ENCODE measurements at places on chromosomes 5 and 9.

DNA sequence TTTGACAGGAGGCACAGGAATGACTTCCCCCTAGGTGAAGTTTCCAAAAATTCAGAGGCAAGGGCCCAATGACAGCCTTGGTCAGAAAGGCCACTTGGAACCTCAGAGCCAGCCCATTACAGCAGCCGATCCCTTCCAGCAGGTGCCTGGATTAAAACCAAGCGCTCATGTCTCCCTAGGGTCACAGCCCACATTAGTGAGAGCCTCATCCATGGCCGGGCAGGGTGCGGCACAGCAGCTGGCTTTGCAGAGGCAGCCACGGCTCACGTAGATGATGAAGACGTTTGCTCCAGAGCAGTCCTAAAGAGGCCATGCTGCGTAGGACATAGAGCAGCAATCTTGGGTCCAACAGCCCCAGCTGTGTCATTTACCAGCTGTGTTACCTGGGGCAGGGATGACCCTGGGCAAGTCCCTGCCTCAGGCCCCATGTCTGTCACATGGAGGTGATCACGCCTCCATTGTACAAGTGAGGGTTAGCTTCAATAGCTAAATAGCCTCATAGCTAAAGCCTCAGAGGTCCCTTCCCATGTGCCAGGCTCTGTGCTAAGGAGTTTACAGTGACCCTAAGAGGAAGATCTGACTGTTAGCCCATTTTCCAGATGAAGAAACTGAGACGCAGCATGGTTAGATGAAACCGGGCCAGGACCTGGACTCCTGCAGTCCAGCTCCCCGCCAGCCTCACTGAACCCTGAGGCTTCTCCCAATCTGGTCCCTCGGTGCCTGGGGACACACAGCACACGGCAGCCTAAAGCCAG is 39.2 kb downstream of the NEK6 start:
- DNase-seq: no peak

DNA sequence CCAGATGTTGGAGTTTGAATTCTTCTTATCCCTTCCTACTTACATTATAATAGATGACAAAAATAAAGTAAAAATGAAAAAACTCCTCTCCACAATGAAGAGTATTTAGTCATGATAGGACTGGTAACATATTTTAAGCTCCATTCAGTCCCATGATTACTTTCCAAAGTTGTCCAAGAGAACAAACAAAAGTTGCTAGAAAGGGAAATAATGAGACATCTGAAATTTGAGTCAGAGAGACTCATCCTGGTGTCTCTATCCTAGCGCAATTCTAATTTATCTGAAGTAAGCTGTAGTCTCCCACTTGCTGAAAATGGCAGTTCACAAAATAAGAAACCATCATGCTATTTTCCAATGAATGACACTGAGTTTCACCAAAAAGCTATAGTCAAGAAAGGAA is 152.2 kb downstream of the BNC2 start:
- no peak for DNase-seq

- no peak for DNase-seq
Observed at GRCh38 chr9:70883963-70884793, 237.2 kb downstream of the TRPM3 start.

DNA sequence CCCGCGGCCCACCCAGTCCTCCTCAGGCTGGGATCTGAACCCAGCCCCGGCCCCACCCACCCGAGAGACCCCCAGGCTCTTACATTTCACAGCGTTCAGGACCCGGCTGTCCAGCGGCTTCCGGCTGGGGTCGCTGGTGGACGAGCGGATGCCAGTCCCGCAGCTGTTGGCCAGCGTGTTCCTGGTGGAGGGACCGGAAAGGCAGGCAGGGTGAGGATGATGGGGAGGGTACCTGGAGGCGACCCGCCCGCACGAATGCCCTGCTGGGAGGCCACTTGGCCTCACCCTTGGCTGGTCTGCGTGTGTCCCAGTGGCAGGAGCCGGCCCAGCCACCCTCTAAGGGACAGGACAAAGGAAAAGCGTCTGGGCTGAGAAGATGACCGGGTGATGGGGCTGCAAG is 51.9 kb upstream of the UBAC1 start:
- no peak for DNase-seq

DNA sequence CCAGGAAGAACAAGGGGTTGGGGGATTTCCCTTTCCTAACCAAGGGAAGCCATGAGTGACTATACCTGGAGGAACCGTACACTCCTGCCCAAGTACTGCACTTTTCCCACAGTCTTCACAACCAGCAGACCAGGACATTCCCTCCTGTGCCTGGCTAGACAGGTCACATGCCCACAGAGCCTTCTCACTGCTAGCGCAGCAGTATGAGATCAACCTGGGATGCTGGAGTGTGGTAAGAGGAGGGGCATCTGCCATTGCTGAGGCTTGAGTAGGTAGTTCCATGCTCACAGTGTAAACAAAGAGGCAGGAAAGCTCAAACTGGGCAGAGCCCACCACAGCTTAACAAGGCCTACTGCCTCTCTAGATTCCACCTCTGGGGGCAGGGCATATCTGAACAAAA is 35.9 kb downstream of the SAXO1 start:
- no peak for DNase-seq

DNA sequence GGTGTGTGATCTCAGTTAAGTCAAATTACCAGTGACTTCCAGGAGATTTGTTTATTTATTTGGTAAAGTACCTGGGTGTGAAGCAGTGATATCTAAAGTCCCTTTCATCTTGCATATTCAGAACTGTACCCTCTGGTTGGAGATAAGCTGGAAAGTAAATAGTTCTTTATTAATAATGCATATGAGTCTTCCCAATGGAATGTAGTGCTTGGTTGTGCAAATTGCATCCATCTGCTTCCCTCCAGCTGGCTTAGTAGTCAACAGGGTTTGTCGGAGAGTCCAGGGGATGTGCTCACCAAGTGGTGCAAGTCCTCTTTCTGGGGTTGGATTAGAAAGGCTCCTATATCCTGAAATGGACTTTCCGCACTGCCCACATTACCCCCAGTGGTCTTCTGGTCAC is 42.0 kb downstream of the TRPM3 start:
- DNase-seq: no peak

DNA sequence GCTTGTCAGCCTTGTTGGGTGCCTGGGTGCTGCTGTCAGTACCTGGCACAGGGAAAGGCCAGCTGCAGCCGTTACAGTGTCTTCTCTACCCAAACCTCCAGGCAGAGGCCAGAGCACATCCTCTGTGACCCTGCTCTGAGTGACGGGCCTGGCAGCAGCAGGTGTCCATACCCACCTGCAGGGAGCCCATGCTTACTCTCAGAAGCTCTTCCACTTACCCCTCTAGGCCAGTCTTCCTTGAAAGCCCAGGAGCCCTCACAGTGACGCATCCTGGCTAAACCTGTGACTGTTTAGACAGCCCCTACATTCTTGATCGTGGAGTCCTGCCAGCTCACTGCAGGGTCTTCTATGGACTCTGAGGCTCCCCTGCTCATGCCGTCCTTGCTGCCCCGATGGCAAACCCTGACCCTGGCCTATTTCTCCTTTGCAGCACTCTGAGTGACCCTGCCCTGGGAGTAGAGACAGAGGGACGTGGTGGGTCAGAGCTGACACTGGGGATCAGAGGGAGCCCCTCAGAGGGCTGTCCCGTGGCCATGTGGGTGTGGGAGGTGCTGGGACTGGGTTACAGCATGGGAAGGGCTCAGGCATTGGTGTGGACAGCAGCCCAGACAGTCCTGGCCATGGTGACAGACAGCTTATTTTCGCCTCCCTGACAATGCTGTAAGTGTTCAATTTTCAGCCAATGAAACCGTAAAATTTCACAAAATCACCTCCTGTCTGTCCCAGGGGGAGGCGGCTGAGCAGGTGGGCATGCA is 67.6 kb upstream of the RNF130 start:
- no peak for DNase-seq

- peak; percentile 73 for DNase-seq
Observed at GRCh38 chr5:154038707-154039457, at the start of the genes FAM114A2 and MFAP3. Gene FAM114A2, minus strand, starts transcription at chr5:154038910. Its CDS starts 3,957 bp downstream, at chr5:154034953. Gene MFAP3, plus strand, starts transcription at chr5:154038967. Its CDS starts 10,756 bp downstream, at chr5:154049723.

GRCh38 chr5:180214870-180215770 is 6.1 kb upstream of the RASGEF1C start:
- DNase-seq: no peak

DNA sequence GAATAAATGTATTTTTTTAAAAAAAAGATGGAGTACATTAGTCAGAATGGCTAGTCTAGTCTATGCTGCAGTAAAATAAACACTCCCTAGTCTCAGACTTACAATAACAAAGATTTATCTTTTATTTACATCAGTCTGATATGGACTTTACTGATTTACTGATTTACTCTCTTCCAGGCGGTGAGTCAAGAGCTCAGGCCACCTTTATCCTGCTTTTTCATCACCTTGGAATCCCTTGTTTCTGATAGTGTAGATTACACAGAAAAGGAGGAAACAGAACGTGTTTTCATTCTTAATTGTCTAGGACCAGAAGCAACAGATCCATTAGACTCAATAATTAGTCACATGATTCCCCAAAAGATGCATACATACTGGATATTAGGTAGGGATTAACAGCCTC is 290.1 kb upstream of the TRPC7 start:
- DNase-seq: no peak

GRCh38 chr5:135221187-135221473 is 177.9 kb downstream of the MACROH2A1 start:
- no peak for DNase-seq

GRCh38 chr5:135478938-135479337 is 26.8 kb upstream of the TIFAB start:
- DNase-seq: no peak

- no peak for DNase-seq
Observed at GRCh38 chr9:34086864-34087263, 38.2 kb upstream of the UBAP2 start.

DNA sequence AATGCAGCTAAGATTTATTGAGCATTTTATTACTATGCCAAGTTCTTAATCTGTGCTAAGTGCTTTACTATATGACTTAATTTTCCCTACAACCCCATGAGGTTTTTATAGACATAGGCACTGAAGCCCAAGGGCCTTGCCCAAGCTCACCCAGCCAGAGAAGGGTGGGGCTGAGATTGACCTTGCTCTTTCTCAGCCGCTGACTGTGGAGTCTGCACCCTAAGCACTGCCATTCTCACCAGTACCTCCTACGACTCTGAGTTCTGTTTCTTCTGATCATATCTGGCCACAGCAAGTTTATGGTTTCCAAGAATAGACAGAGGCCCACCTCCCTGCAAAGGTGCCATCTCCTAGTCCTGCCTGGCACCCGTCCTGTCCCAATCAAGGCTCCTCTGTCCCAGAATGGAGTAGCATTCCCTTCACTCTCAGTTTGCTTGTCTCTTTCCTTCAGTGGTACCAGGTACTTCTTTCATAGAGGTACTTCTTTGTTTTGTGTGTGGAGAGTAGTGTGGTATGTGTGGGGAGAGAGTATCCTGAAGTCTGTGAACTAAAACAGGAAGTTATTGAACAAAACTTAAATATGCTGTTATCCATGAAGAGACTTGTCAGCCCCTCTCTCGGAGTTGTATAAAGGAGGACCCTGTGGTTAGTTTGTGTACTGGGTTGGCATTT is 42.6 kb downstream of the CSF1R start:
- DNase-seq: no peak

DNA sequence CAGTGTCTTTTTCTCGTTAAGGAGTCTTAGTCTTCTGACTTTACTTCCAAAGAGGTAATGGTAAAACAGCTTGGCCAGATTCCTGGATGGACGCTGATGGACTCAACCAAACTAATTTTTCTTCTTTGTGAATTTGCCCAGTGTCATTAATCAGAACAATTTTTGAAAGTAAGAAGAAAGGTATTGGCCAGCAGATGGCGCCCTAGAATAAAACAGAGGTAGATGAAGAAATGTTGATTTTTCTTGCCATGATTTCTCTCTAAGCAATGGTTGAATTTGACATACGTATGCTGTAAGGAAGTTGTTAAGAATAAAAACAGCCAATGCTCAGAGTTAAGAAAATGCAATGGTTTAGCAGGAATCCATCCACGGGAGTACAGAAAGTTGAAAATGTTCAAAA is 500.0 kb downstream of the DIRAS2 start:
- DNase-seq: no peak

DNA sequence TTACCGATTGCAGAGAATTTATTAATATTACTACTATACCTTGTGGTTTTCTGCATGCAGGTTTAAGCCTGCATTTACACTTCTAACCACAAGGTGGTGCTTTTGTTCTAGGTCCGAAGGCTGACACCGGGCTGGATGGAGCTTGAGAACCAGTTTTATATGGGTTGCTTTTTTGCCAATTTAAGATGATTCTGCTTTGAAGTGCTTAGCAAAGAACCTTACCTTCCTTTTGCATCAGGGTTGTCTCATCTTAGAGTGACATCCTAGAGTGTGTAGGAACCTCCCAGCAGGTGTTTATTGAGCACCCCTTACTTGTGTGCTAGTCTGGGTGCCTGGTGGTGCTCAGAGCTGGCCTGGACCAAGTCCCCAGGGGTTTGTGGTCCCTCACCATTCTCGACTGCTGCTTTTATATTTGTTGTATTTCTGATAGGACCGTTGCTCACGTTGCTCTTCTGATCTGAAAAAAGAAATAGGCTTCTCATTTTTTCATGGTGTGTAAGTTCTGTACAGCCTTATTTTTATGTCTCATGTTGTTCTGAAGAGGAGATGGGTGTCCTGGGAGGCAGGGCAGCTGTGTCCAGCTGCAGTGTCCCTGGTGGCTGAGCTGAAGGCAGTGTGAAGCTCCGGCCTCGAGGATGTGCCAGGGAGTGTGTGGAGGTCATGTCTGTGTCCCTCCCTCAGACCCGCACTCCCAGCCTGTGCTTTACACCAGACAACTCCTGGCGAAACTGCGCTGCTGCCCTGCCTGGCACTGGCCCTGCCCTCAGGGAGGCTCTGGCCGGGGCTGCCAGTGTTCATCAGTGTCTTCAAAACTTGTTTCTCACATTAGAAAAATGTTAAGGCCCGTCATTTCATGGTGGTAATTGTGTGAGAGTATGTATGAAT is 54.3 kb downstream of the EHMT1 start:
- no peak for DNase-seq

- no peak for DNase-seq
Observed at GRCh38 chr5:160702934-160703333, 149.1 kb downstream of the ATP10B start.

GRCh38 chr5:135721548-135722090 is 112.8 kb upstream of the SLC25A48 start:
- DNase-seq: no peak

DNA sequence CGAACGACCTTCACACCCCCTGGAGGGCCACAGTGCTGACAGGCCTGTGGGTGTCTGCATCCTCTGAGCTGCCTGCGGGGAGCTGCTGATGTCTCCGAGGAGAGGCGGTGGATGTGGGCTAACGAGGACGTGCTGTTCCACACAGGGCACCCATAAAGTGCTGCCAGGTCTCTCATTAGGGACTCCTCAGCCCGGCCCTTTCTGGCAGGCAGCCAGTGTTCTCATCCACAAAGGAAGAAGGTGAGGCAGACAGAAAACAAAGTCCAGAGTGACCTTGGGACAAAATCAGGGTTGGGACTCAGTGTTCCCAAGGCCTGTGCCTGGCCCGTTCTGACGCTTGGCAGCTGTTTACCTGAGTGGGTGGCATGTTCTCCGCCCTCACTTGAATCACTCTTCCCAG is 29.3 kb downstream of the CARTPT start:
- DNase-seq: no peak

DNA sequence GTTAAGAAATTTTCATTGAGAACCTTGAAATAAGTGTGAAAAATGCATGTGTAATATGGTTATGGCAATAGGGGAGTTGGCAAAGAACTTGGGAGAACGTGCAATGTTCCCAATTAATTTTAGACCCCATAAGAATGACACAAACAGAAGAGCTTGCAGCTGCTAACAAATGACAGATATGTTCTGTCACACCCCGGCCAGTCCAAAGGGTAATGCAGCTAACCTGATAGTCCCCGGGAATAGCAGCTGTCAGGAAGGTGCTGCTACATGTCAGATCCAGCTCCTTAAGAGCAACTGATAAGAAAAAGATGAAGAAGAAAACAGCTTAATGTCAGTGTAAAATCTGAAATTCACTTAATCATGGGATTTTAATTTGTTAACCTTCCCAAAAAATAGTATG is 30.4 kb downstream of the SEMA5A start:
- no peak for DNase-seq

GRCh38 chr9:126630458-126631237 is 16.9 kb downstream of the LMX1B start:
- DNase-seq: no peak

Measured in progenitor cell of endocrine pancreas (in vitro differentiated cells).